ENCODE measurements at places on chromosomes 4 and X.

DNA sequence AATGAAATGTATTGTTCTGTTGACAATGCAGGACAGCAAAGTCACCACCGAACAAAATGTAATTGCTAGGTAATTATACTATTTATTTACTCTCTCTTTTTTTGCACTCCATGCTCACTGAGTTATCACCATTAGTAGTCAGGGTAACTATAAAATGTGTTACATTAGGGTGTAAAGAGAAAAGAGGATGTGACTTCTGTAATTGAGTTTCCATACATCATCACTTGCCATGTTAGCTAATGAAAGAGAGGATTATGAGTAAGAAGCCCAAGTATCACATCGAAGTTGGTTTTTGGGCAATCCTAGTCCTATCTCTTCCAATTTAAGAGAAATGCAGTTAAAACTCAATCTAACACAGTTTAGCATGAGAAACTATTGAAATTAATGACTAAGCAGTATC, 7.6 kb downstream of the ZXDA start:
- DNase-seq = no peak

- no peak for DNase-seq
Measured at GRCh38 chrX:134315866-134316265, 78.9 kb downstream of the CCDC160 start.

GRCh38 chrX:103376118-103376978, at the start of gene BEX3:
TSS of gene BEX3 (plus strand) at chrX:103376538. CDS start at chrX:103377522, 984 bp downstream.
- peak; percentile 29 for DNase-seq

DNA sequence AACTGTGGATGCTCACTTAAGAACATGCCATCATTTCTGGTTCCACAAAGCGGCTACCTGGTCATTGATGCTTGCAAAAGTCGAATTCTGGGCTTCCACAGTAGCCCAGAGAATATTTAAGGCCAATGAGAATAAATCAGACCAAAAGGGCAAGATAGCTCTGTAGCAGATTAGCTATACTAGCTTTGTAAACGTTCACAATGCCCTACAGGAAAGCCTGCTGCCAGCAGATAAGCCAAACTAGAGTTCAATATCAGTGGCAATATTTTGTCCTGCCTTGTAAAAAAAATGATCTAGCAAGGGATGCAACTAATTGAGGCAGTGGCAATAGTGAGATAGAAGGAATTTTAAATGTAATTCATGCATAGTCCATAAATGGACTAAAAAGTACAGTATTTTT, 387.7 kb upstream of the TEX13C start:
- DNase-seq = no peak

GRCh38 chrX:40433160-40433559, 147.6 kb upstream of the ATP6AP2 start:
- DNase-seq = no peak

- DNase-seq = no peak
Measured at GRCh38 chr4:107304699-107305286, 268.7 kb upstream of the DKK2 start.

DNA sequence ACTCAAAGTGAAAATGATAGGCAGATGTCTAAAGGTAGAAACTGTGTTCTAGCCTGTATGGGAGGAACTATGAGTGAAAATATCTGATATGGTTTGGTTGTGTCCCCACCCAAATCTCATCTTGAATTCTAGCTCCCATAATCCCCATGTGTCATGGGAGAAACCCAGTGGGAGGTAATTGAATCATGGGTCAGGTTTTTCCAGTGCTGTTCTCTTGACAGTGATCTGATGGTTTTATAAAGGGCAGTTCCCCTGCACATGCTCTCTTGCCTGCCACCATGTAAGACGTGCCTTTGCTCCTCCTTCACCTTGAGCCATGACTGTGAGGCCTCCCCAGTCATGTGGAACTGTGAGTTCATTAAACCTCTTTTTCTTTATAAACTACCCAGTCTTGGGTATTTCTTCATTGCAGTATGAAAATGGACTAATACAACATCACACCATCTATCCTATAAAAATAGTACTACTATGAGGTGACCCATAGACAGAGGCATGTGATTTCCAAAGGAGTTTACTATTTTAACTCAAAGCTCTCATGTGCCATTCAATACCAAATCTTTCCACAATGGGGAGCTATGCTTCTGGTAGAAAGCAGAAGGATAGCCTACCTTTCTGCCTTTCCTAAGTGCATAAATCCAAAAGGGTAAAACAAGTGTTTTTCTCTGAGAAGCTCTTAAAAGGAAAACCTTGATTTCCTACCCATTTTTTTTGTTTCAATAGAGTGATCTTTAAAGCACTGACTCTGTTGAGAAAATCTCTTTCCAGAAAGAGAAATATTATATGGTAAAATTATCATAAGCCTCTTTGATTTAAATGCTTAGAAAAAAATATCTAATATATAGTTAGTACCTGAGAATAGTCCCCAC, 38.8 kb downstream of the SEC31A start:
- DNase-seq = no peak

- no peak for DNase-seq
Measured at GRCh38 chr4:124343661-124344171, 368.8 kb downstream of the ANKRD50 start.

- DNase-seq = peak; percentile 5
Measured at GRCh38 chrX:17242470-17242869, 132.5 kb upstream of the NHS start.

DNA sequence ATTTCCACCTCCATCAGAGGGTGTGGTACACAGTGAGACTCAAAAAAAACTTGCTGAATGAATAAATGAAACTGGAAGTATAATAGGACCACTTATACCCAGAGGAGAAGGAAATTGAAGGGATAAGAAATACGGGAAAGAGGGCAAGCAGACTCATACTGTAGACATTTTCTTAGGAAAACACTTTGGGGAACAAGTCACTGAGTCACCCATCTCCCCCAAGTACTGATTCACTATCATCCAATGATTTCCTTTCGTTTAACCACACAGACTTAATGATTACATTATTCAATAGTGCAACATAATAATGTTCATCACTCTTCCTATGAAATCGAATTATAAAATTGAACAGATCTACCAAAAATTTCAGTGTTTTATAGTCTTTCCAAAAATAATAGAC, 97.1 kb downstream of the LDB2 start:
- DNase-seq = no peak

- DNase-seq = no peak
Measured at GRCh38 chr4:8055206-8055605, 103.4 kb downstream of the ABLIM2 start.

DNA sequence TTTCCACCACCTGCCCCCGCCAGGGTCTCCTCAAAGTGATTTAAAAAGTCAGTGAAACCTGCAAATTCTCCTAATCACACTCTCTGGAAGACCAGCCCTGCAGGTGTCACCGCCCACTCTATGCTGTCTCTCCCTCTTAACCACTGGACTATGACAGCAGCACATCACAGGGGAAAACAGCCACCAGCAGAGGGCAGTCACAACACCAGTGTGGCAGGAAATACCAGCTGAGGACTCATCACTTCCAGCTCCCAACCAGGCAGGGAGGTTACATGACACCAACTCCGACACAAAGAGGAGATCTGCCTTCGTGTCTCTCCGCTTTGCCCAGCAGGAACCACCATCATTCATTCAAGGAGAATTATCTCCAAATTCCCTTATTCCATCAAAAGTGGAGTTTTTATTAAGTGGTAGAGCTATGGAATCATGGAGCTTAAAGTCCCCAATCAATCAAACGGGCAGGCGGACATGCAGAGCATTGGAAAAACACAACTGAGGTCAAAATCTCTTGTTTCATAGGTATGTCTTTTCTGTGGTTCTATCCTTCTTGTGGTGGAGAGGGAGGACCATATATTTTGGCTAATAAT, 91.3 kb downstream of the NSUN7 start:
- peak; percentile 28 for DNase-seq

DNA sequence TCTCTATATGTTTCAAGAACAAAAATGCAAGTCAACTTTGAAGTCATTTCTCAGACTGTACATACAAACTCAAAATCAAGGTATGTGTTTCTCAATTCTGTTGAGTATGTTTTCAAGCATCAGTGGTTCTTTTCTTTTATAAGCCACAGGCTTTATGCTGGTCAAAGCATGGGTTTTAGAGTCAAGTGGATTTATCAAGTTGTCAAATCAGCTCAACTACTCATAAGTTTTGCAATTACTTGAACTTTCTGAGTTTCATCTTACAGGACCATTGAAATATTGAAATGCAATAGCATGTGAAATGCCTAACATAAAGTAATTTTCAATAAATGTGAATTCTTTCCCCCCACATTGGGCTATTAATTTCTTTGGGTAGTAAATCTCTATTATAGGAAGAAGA, 239.9 kb upstream of the DKK2 start:
- no peak for DNase-seq

DNA sequence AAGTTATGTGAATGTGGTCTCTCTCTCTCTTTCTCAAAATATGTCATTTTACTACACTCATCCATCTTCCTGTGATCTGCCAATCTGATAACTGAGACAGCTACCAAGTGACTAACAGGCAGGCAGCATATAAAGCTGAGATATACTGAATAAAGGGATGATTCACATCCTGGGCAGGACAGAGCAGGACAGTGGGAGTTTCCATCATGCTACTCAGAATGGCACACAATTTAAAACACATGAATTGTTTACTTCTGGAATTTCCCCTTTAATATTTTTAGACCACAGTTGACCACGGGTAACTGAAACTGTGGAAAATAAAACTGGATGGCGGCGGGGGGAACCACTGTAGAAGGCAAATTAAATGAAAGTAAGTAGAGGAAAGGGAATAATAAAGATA, 58.6 kb upstream of the DCTD start:
- DNase-seq = no peak

- no peak for DNase-seq
Measured at GRCh38 chr4:24792552-24792951, 2.8 kb upstream of the SOD3 start.

DNA sequence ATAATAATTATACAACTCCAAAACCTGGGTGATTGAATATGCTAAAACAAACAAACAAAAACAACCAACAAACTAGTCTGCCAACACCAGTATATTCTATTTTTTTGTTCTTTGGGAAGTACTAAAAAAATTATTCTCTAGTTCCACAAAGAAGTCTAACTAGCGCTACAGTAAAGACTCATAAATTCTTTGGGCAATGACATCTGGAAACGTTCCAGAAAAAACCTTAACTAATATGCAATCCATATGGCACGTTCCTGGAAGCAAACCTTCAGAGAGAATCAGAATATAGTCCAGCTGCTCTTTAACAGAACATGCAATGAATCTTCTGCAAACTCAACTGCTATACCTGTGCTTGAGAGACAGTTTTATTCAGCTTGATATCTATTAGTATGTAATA, 500.1 kb downstream of the TRAM1L1 start:
- DNase-seq = no peak

DNA sequence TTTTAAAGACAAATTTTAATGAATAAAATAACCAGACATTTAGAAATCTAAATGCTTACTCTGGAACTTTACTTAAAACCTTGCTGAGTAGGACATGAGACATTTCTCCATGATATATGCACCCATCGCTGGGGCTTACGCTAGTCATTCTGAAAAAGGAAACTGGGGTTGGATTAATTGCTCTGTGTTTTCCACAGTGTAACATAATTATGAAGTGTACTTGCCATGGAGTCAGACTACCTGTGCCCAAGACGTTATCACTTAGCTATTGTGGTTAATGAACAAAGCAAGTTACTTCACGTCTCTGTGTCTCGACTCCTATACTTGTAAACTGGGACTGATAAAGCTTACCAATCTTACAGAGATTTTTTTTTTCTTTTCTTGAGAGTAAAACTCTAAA, 47.8 kb downstream of the SHISA3 start:
- DNase-seq = no peak

- no peak for DNase-seq
Measured at GRCh38 chrX:75229774-75230173, 44.1 kb upstream of the UPRT start.

GRCh38 chr4:105619188-105619931, 66.9 kb downstream of the ARHGEF38 start:
- DNase-seq = no peak

DNA sequence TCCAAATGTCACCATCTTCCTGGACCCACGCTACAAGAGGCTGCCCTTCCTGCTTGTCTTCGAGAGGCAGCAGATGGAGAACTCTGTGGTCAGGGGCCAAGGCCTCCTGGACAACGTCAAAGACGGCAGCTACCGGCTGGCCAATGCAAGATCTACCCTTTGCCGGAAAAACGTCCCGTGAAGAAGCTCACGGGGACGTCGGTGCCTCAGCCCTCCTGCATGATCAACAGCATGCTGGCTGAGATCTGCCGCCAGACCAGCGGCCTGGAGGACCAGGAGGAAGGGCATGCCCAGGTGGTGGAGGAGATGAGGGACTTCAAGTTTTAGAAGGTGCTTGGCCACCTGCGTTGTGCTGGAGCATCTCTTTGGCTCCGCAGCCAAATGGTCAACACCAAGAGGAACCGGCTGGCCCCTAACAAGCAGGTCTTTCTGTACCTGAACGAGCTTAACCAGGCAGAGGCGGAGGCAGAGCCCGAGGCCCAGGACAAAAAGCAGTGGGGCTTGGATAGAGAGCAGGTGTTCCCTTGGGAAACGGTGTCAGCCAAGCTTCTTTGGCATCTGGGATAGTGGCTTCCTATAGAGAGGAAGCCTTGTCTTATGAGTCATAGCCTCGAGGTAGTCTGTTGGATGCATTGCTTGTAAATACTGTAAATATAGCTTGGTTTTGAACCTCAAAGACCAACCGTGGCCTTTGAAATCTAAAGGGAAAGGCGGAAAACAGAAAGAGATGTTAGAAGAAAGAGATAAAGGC, 94.8 kb upstream of the ELOVL6 start:
- no peak for DNase-seq

- no peak for DNase-seq
Measured at GRCh38 chr4:3269105-3269927, 20.4 kb downstream of the MSANTD1 start.

- peak; percentile 58 for DNase-seq
Measured at GRCh38 chr4:152679414-152680281, at the start of gene TMEM154. TSS of gene TMEM154 (minus strand) at chr4:152679997. CDS start at chr4:152679933, 64 bp downstream.

DNA sequence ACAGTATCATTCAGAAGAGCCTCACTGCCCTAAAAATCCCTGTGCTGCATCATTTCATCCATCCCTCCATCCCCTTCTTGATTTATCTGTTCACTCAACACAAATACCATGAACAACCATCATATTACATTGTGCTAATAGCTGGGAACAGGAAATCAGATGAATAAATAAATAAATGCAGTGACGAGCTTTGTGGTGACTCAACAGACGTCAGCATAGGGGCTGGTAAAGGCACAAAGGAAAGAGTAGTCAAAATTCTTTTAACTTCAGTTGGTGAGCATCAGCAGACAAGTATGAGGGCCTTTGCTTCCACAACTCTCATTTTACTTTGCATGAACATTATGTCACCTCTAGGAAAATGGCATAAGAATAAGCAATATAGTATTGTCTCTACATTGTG, 65.5 kb downstream of the EDNRA start:
- no peak for DNase-seq

GRCh38 chr4:6555519-6555918, 19.5 kb upstream of the MAN2B2 start:
- no peak for DNase-seq

GRCh38 chr4:99852199-99852749, 35.6 kb downstream of the DAPP1 start:
- DNase-seq = no peak

GRCh38 chr4:74042681-74043080, 4.2 kb upstream of the CXCL3 start:
- DNase-seq = no peak

GRCh38 chr4:3077796-3078195, 3.3 kb downstream of the HTT start:
- DNase-seq = no peak

GRCh38 chr4:142088906-142089305, 452.5 kb downstream of the IL15 start:
- DNase-seq = no peak

GRCh38 chrX:148380650-148381561, 119.5 kb upstream of the AFF2 start:
- no peak for DNase-seq
